Fibroblast of skin of back (primary cell): ENCODE measurements at places on chromosomes 7 and 10.
A peak's percentile ranks its signal among the peaks of the same experiment; 100 is the strongest.

GRCh38 chr10:83512681-83513080, 626.6 kb upstream of the GHITM start:
- no peak for DNase-seq

DNA sequence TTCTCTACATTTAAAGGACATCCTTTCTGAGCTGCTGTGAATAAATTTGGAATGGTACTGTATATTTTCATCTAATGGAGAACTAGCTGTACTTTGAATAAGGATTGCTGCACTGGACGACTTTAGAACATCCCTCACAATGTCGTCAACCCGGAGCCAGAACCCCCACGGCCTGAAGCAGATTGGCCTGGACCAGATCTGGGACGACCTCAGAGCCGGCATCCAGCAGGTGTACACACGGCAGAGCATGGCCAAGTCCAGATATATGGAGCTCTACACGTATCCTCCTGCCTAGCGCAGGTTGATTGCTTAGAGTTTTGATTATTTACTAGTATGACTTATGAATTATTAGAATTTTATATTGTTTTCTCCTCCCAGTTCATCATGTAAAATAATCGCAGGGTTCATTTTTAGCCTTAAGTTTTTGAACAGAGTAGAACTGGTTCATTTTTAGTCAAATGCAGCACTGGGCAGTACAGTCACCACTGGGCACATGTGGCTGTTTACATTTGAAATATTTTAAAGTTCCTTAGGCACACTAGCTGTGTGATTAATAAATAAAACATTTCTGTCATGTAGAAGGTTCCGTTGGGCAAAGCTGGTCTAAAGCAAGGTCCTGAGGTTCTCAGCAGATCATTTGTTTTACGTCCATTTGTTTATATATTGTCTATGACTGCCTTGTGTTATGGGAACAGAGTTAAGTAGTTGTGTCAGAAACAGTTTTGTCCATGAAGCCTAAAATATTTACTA, 31.5 kb downstream of the CUL1 start:
- peak; percentile 85 for DNase-seq

- DNase-seq = no peak
Measured at GRCh38 chr7:151893405-151893923, 16.5 kb upstream of the PRKAG2 start.

DNA sequence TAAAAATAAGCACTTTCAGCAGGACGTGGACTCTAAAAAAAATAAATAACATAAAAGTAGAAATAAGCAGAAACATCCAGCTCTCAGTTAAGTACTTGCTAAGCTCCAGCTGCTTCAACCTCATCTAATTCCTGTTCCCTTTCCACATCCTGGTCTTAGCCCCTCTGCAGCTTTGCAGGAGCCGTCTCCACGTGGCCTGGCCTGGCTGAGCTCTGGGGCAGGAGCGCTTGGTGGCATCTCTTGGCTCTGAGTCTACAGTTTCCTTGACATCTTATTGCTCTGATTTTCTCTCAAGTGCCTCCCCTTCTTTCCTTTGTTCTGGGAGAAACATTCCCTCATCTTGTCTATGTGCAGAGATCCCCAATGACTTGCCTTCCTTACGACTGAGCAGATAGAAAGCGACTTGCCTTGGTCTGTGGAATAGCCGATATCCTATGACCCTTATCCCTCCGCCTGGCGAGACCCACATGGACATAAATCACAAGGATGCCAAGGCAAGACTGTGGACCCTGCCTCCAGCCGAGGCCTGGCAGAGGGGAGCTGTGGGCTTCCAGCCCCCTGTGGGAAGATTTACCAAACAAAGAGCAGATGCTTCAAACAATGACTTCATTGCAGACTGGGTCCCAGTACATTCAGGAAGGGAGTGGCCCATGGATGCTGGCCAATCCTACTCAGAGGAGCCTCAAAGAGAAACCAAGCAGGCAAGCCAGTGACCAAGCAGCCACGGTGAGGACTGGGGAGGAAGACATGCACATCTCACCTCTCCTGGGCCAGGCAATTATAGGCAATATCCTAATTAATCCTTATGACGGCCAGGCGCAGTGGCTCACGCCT, 61.9 kb downstream of the SPOCK2 start:
- peak; percentile 28 for DNase-seq

DNA sequence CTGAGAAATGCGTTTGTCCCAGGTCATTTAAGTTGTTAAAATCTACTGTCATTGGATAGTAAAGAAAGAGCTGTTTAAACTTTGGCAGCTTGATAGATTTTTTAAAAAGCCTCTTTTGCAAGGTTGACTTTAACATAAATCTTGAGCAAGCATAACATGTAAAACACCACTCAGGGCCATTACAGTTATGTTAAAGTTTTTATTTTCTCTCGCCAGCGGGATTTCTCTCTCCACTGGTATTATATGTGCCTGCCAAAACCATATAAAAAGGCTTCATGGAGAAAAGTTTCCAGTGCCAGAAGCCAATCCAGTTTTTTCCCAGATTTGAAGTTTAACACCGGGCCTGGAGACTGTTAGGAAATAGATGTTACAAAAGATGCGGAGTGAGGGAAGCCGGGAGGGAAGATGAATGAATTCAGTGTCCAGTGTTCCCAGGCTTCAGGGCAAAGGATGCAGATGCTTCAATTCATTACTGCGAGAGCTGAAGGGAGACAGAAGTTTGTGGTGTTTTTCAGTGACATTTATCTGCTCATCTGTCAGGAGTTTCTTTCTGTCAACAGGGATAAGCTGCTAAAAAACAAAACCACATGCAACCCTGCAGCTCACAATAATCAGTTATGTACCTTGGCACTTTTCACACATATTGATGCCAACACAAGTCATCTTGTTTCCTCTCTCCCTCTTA, 155.5 kb downstream of the SPAG6 start:
- no peak for DNase-seq

DNA sequence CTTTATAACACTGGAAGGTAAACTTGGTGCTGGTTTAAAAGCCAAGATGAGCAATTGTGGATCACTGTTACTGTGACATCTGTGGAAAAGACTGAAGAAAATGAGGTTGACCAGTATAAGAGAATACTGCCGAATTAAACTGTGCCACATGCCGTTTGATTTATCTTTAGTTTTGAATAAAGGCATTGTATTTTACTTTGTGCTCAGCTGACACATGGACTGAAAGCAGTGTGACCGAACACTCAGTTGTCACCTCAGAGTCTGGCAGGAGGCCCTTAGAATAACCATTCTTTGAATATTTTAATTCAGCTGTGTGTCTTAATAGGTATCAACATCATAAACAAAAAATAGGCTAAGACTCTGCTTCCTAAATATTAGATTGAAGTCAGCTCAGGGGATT, 133.7 kb upstream of the GJD4 start:
- no peak for DNase-seq

DNA sequence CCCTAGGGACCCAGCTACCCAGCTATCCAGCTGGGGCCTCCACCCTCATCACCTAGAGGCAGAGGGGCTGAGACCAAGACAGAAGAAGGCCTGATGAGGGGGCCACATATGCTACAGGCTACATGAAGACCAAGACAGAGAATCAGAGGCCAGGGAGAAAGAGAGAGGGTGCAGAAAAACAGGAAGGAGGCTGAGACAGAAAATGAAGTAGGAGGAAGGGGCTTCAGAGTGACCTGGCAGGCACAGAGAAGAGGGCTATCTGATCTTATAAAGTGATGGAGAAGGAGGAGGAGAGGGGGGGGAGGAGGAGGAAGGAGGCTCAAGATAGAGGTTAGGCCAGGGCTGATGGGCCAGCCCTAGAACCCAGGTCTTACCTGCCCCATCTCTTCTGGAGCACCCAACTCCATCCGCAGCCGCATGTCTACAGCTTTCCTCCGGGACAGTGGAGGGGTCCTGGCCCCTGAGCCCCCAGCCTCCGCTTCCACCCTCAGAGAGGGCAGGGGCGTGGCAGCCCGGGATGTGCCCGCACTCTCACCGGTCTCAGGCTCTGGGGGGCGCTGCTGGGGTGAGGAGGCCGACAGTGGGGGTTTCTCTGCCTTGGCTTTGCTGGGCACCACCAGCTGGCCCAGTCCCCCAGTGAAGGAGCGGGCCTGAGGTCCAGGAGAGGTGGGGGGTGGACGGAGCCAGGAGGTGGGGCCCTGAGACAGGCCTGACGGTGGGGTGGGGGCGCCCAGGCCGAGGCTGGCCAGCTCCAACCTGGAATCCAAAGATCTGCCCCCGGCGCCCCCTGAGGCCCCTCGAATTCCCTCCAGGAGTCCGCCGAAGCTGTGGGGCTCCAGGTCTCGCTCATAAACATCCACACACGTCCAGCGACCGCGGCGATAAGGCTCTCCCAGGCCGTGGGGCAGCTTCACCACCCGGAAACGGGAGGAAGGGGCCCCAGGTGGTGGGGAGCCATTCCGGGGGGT, 1.8 kb downstream of the TSC22D4 start:
- no peak for DNase-seq

- no peak for DNase-seq
Measured at GRCh38 chr7:151852486-151853396, 24.2 kb downstream of the PRKAG2 start.

- DNase-seq = no peak
Measured at GRCh38 chr7:24974026-24974832, 5.7 kb downstream of the OSBPL3 start.

- DNase-seq = peak; percentile 85
Measured at GRCh38 chr10:101609481-101609880, 21.4 kb downstream of the DPCD start.

- DNase-seq = no peak
Measured at GRCh38 chr7:29207162-29207801, 12.7 kb downstream of the CHN2 start.

GRCh38 chr10:132948351-132948750, 6.0 kb upstream of the CFAP46 start:
- no peak for DNase-seq

- DNase-seq = no peak
Measured at GRCh38 chr10:69437321-69438259, 13.7 kb upstream of the TSPAN15 start.

DNA sequence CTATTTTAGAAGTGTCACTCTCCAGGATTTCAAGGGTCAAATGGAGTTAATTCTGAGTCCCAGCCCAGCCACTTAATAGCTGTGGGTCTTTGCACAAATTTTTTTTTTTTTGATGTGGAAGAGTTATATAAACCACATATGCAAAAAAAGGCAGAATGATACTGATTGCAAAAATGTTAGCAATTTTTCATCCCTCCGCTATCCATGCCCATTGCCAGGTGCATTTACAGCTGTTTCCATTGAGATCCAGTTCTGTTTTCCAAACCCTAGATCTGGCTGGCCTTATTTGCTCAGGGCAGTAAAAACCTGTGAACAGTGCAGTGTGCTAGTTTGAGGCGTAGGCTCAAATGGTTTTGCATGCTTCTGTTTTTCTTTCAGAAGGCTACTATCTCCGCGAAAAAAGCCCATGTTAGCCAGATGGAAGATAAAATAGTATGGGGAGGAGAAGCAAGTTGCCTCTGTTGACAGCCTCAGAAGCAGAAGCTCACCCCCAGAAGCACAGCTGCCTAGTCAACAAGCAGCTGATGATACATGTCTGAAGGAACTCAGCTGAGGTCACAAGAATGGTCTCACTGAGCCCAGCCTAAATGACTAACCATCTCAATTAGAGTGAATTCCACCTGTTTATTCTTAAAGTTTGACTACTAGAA, 997 bp upstream of the ZNF138 start:
- no peak for DNase-seq

DNA sequence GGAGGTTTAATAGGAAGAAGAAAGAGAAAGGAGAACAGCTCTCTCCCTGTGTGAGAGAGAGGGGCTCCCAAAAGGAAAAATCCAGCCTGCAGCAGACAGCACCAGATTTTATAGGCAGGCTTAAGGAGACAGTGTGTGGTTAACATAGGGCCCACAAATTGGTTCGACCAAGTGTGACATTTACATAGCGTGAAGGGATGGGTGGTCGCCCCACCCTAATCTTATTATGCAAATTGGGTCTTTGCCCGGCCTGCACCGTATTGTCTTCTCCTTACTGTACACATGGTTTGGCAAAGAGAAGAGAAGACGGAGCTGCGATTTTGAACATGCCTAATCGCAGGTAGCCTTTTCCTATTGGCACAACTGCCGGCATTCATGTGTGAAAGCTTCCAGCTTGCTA, 756.3 kb downstream of the NXPH1 start:
- no peak for DNase-seq

GRCh38 chr7:26005683-26006410, 146.2 kb upstream of the NFE2L3 start:
- no peak for DNase-seq

DNA sequence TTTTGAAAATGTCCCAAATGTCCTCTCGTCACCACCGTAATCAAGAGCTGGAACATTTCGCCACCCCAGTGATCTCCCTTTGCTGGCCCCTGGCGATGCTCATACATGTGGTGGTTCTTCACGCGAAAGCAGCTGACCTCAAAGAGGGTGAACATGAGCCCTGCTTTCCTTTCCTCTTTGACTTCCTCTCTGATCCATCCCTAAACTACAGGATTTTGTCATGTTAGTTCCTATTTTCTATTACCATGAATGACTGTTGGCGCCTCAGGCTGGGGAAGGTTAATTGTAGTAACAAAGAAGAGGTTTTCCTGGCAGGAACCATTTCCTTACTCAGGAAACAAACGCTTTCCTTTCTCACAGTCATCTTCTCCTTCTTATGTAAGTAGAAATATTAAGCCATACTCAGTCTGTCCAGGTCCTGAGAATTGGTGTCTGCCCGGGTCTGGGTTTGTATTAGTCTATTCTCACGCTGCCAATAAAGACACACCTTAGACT, 114.5 kb downstream of the INSYN2A start:
- no peak for DNase-seq

DNA sequence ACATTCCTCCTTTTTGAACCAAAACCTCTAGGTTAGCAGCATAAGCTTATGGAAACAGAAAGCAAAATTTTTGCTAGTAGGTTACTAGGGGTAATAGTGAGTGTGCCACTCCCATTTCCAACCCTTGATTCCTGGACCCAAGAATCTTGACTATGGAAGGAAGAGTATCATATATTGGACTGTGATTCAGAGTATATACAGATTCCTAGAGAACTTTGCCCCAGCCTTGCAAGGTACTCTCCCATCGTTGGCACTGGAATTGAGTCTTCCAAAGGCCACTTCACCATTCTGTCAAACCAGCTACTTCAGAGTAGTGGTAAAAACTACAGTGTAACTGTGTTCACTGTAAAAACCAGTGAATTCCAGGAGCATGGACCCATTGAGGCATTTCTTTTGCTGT, 69.4 kb downstream of the LRRC17 start:
- DNase-seq = no peak

DNA sequence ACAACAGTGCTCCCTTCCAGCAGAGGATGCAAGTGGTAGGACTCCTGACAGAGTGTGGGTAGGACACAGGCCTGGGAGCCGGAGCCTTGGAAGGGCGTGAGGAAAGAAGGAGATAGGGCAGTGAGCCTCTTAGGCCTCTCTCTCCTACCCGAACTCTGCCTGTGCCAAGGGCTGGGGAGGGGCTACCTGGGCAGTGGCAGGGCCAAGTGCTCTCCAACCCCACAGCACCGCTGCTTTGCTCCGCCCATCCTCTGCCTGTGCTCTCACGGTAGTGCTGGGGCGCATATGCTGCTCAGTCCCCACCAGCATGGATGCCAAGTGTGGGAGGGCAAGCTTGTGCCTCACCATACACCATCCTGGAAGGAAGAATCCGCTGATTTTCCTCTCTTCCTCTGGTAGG, 7.5 kb downstream of the FAM131B start:
- no peak for DNase-seq

GRCh38 chr10:59805014-59805413, 51.8 kb upstream of the MRLN start:
- peak; percentile 3 for DNase-seq
